ENCODE measurements at places on chromosomes 1 and 21.

GRCh38 chr1:61341426-61341825 lies 259.1 kb downstream of the NFIA start:
- DNase-seq: no peak

DNA sequence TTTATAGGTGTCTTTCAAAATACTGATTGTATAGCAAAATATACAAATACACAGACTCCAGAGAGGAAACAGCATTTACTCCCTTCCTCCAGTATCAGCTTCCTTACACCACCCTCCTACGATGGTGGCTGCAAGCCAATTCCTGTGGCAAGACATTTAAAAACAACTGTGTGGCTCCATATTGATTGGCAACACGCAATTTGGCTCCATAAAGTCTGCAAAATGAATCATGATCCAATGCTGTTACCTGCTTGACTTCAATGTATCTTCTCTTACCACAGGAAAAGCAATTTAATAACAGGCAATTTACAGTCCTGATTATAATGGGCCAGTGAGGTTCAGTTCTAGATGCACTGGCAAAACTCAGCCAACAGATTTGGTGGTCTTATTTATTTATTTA lies 19.7 kb upstream of the ATP6V1G3 start:
- DNase-seq: no peak

GRCh38 chr1:220755309-220755708 lies 7.2 kb downstream of the MTARC2 start:
- DNase-seq: no peak

DNA sequence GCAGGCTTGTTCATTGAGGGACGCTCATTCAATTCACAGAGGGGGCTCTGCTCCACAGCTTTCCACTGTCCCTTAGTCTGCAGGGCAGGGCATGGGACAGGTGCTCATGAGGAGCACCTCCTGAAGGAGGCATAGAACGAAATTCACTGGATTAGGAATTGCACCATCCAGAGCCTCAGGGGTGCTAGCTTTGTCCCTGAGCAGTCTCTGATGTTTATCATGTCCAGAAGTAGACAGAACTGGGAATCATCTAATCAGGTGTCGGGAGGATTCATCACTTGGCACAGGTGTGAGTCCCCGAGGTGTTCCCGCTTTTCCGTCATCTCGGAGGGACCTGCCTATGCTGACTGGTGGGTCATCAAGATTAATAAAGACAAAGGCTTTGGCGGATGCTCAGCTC lies 321.4 kb downstream of the AJAP1 start:
- DNase-seq: no peak

GRCh38 chr1:34761176-34761761 lies 1.7 kb downstream of the GJB4 start:
- no peak for DNase-seq

DNA sequence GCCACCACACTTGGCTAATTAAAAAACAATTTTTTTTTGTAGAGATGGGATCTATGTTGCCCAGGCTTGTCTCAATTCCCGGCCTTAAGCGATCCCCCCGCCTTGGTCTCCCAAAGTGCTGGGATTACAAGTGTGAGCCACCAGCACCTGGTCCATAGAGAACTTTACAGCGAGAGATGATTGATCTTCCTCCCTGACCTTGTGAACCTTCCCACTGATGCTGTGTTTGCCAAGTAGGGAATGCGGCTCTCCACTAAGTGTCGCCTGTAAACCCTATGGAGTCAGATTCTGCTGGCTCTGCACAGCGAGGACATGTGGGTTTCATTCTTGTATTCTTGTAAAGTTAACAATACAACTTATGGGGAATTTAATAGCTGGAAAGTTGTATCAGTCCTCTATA lies 81.3 kb upstream of the LYST start:
- DNase-seq: no peak

- DNase-seq: no peak
These were observed 49.3 kb downstream of the TRAF5 start for GRCh38 chr1:211375949-211376348.

DNA sequence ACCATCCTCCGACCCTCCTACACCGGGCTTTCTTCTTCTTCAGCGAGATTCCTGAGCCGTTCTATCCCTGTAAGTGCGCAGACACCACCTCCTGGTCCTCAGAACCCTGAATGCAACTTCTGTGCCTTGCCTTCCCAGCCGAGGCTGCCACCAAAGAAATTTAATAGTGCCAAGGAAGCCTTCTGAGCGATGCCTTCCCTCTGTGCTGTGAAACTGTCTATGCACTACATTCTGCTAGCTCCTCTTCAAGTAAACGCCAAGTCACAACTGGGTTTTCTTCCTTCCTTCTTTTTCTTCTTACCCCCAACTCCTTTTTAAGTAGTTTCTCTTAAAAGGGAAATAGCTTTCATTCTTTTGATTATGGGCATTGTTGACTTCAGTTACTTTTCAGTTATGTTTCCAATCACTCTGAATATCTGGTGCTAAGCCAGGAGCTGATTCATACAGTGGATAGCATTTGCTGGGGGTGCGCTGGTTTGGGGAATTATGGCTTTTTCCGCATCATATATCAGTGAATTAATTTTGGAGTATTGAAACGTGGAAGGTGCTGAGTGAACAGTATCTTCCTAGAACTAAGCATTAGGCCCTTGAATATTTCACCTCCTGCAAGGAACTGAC lies 38.6 kb upstream of the GPR88 start:
- DNase-seq: no peak
